T47D (cell line): ENCODE measurements at places on chromosomes 11 and 22.
A peak's percentile ranks its signal among the peaks of the same experiment; 100 is the strongest.

DNA sequence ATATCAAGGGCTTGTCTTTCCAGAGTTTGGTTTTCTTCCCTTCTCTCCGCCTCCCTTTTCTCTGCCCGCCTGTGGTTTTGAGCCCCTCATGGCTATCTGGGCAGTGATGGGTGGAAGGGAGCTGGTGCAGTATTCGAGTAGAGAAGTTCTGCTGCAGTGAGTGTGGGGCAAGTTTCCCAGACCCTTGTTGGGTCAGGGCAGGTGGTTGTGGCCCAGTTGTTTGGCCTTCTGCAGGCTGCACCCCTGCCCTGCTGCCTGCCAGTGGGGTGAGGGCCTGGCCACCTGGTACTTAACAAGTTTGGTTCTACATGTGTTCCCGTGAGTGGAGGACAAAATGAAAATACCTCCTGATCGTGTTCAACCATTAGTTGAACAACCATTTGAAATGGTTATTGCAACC is 65.2 kb downstream of the PTPRJ start:
- no peak for DNase-seq

- DNase-seq: no peak
These were observed 393.8 kb downstream of the AASDHPPT start for GRCh38 chr11:106471276-106471675.

DNA sequence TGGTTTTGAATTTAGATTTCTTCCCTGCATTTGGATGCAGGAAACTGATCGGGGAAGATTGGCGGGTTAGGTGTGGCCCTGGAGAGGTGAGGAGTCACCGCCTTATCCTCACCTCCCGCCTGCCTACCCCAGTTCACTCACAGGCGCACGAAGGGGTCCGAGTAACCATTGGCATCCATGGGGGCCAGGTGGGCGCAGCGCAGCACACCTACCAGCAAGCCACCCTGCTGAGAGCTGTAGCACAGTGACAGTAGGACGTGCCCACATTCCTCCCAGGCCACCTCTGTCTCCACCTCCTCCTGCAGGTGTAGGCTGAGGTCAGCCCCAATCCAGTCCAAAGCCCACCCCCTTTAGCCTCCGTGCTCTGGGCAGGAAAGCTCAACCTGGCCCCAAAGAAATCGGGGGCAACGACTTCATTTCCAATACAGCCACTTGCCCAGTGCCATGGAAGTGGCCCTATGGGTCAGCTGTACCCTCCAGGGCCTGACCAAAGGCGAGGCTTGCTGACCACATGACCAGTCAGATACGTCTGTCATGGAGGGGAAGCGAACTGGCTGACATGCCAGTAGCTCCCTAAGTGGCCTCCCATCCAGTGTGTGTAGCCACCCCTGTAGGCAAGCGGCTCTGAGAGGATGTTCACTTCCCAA is 6.7 kb downstream of the NDUFV1 start:
- DNase-seq: no peak

DNA sequence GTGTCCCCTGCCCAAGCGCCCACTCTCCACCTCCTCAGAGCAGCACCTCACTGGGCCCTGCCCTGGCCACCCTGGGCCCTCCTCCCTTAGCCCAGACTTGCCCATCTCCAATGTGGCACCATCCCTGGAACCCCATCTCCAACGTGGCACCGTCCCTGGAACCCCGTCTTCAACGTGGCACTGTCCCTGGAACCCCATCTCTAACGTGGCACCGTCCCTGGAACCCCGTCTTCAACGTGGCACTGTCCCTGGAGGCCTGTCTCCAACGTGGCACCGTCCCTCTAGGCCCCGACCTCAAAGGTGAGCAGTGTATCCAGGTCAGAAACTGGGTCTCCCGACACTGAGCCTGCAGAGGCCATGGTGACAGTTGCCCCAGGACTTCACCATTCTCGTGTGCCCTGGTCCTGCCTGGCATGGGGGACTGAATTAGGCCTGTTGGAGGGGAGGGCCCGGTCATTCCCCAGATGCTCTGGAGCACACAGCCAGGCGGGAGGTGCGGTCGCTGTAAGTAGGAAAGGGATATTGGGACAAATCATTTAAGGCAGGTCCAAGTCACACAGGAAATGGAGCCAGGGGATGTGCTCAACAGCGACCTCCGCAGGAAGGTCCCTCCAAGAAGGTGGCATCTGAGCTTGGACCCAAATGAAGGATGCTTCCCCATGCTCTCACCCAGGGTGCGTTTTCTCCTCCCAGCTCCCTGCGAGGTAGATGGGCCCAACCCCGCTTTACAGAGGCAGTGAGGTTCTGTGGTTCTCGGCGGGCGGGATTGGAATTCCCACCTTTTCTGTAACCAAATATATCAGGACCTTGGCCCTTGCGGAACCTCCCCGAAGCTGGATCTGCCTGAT is 2.4 kb upstream of the CTSD start:
- no peak for DNase-seq

DNA sequence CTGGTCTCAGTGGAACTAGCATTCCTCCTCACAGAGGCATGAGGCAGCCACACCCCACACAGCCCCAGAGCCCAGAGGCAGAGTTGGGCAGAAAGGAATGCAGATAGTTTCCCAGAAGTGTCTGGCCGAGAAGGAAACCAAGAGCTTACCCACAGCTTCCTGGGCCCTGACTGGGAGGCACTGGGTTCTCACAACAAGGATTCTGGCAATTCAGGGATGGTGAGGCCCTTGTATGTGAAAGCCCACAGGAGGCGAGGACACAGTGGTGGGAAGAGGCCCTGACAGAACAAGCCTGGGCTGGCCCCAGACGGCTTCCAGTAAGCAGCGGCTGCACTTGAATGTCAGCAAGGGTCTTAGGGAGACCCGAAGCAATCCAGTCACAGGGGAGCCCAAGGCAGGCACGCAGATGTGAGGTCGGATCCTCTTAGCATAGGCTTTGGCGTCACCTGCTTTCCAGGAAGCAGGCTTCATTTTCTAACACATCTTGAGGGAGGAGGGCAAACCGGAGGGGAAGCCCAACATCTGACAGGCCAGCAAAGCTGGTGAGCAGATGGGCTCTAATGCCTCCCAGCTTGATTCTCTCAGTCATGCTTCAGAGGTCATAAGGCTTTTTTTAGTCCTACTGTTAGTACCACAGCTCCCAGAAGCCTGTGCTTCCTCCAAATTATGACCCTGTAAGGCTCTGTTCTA is 78.3 kb upstream of the AKIP1 start:
- DNase-seq: peak; percentile 41

GRCh38 chr11:68857037-68857586 is 15.4 kb upstream of the CPT1A start:
- DNase-seq: no peak

DNA sequence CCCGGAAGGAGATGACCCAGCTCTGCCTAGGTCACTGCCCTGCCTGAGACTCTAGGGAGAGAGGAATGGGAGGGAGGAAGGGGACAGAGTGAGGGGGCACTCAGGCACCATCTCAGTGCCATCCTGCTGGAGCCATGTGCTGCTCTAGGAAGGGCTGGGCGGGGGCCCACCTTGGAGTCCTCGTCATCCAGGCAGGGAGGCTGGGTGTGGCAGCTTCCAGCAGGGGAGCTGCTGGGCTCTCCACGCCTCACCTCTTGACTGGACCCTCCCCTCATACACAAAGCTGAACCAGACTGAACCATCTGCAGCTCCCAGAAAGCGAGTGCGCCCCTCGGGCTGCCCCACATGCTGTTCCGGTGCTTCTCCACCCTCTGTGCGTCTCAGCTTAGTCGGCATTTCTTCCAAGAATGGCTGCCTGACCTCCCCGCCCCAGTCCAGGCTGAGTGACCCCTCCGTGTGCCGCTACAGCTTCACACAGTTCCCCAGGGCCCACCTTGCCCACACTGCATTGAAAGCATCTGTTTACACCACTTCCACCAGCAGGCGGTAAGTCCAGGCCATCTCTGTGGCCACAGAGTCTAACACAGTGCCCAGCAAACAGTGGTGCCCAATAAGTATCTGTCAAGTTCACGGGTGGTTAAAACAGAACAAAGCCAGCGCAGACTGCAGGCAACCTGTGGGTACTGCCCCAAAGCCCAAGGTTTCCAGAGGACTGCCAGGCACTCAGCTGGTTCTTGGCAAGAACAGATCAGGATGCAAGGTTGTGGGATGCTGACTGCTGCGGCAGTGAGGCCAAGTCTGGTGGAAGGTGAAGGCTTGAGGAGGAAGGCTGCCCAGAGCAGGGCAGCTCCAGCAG is 9.4 kb upstream of the TRIM29 start:
- DNase-seq: peak; percentile 33

- DNase-seq: no peak
These were observed 51.7 kb downstream of the SYT13 start for GRCh38 chr11:45234306-45235006.
